ENCODE measurements at places on chromosomes 13 and 19.

GRCh38 chr19:51628153-51628939 is 1.9 kb downstream of the SIGLEC5 start:
- no peak for DNase-seq

DNA sequence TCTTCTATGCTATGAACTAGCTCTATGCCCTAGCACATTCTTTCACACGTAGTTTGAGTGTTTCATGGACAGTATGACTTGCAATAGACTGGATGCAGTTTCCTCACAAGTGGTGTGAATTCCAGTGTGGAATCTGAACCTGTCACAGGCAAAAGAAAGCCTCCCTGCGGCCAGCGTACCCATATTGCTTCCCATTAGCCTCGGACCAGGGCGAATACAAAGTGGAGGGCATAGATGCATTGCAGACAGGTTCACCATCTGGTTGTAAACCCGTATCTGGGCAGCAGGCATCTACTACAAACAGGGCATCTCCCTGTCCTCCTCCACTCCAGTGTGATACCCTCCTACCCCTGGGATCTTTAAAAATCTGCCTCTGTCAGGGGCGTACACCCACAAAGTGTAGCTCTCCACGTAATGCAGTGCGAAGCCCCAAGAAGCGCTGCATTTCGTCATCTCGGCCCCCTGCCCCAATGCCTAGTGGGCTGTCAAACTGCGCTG is 1.4 kb upstream of the CIC start:
- DNase-seq = no peak

- no peak for DNase-seq
Measured at GRCh38 chr13:110265682-110266430, 41.1 kb downstream of the COL4A1 start.

DNA sequence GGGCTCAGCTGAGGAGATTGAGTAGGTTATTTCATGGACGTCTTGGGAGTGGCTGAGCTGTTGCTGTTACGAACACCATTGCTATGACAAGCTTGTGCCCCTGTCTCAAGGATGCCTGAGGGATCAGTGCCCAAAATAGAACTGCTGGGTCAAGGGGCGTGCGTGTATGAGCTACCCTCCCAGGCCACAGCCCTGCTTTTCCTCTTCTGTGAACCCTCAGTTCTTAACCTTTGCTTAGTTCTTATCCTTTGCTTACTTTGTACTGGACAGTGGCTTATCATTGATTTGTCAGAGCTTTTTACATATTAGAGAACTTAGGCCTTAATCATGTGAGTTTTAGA is 9.0 kb downstream of the ARHGAP45 start:
- DNase-seq = no peak

GRCh38 chr19:46394402-46394797 is 19.0 kb downstream of the CCDC8 start:
- no peak for DNase-seq

Measured in stimulated activated CD4-positive, alpha-beta T cell treated with anti-CD3 and anti-CD28 coated beads, TNF-alpha, amount 100 ng/mL, for 24 hours (primary cell).